ENCODE measurements at places on chromosomes 16 and 17.

- no peak for DNase-seq
These were observed 1.4 kb upstream of the SPG7 start for GRCh38 chr16:89506791-89507191.

DNA sequence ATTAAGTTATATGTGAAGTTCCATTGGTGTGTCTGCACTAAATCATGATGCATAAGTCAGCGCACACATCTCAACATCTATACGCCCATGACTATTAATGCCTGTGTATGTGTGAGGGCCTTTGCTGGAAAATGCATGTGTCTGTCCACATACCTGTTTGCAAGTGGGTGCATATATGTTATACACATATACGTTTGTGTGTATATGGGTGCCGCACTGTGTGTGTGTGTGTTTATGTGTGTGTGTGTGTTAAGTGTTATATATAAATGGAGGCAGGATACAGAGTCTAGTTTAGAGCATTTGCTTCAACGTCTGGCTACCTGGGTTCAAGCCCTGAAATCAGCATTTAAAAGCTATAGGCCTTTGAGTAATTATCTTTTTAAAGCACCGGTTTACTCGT lies 19.5 kb downstream of the GP2 start:
- no peak for DNase-seq

DNA sequence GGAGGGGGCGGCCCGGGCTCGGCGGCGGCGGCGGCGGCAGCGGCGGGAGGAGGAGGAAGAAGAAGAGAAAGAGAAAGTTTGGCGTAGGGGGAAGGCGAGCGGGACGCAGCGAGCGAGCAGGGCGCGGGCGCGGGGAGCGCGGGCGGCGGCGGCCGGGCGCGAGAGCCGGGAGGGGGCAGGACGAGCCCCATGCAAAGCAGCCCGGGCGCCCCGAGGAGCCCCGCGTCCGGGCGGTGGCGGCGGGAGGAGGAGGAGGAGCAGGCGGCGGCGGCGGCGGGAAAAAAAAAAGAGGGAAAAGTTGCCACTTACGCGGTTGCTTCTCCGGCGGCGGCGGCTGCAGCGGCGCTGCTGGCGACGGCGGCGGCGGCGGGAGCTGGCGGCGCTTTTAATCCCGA lies 10.3 kb upstream of the ZFHX3 start:
- DNase-seq = peak; percentile 84

DNA sequence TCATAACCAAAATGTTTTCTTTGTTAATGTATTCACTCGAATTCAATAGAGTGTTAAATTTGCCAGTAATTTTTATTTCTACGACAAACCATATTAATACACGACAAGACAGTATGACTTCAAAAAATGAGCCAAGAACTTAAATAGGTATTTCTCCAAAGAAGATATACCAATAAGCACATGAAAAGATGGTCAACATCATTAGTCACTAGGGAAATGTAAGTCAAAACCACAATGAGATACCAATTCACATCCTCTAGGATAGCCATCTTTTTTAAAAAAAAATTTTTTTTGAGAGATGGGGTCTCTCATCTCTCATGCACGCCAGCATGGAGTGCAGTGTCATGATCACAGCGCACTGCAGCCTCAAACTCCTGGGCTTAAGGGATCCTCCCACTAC lies 5.0 kb upstream of the MEIOC start:
- DNase-seq = no peak

DNA sequence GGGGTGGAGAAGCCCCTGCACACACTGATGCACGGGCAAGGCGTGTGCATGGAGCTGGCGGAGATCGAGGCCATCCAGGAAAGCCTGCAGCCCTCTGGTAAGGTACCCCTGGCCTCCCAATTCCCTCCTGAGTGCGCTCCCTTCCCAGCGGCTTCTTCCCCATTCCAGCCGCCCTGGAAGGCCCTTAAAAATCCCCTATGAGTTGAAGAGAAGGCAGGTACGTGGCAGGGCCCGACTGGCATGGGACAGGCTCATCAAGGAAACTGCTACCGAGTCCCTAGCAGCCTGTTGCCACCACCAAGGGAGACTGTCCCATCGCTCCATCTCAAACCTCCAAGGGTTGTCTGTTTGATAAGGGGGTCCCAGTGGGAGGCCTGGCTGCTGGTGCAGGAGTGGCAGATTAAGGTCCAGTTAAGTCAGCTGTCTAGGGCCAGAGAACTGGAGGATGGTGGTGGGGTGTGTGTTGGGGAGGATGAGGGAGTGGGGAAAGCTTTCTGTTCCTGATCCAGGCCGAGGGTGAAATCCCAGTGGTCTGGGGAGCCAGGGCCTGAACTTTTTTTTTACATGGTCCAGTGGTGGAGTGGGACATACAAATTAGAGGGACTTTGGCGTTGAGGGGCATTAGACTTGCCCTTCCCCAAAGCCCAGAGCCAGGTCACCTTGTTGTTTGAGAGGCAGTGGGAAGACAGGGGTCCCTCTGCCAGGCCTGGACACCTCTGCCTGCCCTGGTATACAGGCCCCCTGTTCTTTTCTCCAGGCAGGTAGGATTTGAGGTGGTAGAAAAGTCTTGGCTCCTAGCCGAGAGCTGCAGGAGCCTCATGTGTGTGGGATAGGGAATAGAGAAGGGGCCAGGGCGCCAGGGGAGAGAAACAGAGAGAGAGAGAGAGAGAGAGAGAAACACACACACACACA lies 994 bp downstream of the IGFBP4 start:
- DNase-seq = no peak
